ENCODE measurements at places on chromosomes 4 and X. TPM values are rescaled to one million over a fixed set of nuclear protein-coding genes. Genes with fewer than 3 reads are reported as not detected.

DNA sequence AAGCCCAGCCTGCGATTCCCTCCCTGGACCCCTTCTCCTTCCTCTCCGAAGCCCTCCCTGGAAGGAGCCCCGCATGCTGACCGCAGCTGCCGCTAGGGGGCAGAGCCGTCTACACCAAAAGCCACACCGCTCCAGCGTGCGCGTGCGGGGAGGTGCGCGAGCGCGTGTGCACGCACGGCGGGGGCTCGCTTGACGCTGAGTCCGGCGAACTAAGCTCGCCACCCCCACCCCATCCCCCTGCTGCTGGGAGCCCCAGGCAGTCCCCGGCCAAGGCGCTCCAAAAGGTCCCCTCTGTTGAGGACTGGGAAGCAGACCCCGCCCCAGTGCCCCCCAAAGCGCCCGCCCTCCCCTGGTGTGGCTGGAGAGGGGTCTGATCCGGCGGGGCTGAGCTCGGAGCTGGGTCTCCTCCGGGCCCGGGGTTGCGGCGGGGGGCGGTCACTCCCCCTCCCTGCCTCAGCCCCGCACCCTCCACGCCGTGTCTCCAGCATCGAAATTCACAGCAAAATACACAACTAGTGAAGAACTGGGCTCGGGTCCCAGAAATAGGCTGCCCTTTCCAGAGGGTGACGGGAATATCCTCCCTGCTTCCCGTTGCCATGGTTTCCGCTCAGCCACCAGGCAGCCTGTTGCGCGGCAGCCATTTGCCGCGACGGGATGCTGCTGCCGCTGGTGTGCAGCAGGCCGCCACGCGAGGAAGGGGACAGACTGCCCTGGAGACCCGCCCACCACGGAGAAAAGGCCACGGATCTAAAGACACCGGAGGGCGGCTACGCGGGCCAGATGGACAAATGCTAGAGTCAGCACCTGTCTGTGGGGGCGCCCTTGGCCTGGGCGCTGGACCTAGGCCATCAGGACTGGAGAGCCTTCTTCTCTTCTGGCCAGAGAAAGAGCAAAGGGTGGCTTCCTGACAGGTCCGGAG, 11.2 kb upstream of the CCNQ start:
- DNase-seq, result peak; percentile 65

DNA sequence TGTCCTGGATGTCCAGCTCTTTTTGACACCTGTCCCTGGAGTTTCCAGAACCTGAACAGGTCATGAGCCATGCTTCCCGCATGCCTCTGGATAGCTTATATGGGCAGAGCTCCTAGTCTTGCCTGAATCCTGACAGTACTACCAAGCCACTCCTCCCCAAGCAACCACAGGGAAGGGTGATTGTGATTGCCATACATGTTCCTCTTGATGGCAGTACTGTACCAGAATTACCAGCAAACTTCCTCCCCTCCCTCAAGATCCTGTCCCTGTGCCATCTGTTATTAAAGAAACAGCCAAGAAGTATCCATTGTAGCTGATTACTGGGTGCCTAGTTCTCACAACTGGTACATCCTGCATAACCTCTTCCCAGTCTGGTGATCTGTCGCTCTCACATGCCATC, 264.3 kb upstream of the AGTR2 start:
- DNase-seq, result no peak

DNA sequence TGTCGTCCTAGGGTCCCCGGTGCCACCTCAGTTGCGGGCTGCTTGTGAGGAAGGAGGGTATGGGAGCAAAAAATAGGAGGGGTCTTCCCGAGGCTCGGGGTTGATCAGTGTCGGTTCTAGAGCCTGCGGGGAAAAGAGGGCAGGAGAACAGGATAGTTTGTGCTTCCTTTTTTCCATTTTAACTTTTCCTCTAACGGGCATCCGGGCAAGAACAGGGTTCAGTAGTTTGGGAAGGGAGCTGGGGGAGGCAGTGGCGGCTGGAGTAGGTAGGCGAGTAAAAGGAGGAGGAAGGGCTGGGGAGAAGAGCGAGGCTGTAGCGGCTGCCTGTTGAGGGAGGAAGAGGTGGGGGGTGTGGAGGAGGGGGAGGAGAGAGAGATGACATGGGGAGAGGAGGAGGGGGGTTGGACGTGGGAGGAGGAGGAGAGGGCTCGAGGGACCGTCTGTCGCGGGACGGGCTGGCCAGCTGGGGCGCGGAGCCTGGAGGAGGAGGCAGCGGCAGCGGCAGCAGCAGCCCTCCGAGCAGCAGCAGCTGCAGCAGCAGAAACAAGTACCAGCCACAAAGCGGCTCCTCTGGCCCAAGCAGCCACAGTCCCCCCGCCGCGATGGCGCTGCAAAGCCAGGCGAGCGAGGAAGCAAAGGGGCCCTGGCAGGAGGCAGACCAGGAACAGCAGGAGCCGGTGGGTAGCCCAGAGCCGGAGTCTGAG, at the start of gene SLC16A2:
Gene SLC16A2, plus strand, starts transcription at position 458 of the 704 bp plus-strand sequence. Its CDS starts 145 bp downstream, at position 603.
- DNase-seq, result peak; percentile 61

Gene SUV39H1
- total RNA-seq, result 2.8 TPM

Gene STK26
- total RNA-seq, result 0.78 TPM

Gene OCRL
- total RNA-seq, result 33.4 TPM

Data from occipital lobe (tissue), 3 donors.